ENCODE measurements at places on chromosomes 11 and 22. TPM values are rescaled to one million over a fixed set of nuclear protein-coding genes. Genes with fewer than 3 reads are reported as not detected.

DNA sequence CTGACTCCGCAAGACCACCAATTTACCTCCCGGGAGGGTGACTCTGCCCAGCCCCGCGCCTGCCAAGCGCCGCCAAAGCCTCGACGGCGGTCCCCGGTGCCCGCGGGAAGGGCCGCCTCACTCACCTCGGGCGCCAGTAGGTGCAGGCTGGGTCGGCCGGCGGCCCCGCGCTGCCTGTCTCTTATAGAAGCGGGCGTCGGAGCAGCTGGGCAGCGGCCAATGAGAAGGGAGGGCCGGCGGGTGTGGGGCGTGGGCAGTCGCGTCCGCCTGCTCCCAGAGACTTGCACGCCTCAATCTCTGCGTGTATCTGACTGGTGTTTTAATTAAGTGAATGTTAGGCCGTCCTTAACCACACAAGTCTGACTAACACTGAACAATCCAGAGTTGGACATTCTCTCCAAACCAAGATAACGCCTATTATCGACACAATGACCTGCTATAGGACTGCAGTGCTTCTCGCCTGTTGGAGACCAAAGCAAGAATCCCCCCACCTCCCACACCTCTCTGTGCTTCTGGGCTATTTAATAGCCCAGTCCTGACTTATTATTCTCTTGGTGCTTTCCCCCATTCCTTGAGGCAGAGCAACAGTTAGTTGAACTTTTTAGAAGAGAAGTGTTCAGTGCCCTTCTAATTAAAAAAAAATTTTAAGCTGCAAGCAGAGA is at the start of gene TPH1:
TPH1 (minus strand) TSS at position 154 of the 662 bp plus-strand sequence. CDS start 5,507 bp downstream, outside the sequence.
- peak; percentile 8 for DNase-seq

- no peak for DNase-seq
Measured at GRCh38 chr11:19814421-19814820, 101.8 kb downstream of the NAV2 start.

DNA sequence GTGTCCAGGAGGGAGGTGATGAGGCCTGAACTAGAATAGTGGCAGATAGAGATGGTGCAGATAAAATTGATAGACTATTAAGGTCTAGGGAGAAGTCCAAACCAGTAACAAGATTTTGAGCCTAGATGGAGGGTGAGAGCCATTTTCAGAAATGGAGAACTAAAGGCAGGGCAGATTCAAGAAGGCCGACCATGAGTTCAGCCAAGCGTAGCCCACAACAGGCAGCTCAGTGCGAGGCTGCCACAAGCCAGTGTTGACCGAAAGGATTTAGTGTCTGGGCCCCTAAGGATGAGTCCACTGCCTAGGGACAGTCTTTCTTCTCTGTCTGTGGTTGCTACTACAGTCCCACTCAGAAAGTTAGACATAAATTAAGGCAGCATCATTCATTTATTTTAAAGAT is 51.7 kb downstream of the PPP2R1B start:
- no peak for DNase-seq

The LRRC74B gene
- total RNA-seq = not detected

- DNase-seq = peak; percentile 50
Measured at GRCh38 chr11:121318848-121319834, 26.6 kb downstream of the SC5D start.

DNA sequence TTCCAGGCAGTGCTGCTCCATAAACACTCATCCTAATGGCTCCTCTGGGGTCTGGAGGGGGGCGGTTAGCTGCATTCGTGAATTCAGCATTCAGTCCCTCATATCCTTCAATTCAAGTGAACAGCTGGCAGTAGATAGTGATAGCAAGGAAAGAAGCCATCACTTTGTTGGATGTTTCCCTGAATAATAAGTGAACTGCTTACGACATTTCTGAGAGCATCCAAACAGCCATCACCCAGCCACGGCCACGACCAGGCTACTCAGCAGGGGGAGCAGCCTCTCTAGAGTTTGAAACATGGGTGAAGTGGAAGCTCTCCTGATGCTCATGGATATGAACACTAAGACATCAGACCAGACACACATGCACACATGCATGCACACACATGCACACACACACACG is 163.6 kb downstream of the NTM start:
- DNase-seq = no peak

DNA sequence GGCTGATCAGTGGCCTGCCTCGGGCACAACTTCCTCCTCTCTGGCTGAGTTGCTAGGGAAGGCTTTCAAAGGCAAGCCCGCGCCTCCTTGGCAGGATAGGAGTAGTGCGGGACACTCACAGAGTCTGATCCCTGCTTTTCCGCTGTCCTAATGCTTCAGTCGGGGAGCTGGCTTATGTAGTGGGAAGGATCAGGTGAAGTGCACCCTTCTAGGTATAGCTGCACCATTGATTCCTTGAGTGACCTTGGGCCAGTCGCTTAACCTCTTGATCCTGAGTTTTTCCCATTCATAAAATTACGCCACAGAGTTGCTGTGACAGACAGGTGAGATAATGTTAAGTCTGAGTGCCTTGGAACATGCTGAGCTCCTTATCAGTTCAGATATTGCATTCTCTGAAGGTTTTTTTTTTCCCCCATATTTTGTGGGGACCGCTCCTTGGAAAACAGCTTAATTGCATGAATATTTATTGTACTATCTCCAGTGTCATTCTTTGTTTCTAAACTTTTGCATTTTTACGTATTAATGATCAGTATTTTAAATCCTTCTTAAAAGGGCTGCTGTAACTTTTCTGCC is 961 bp downstream of the IPO7 start:
- DNase-seq = no peak

The LRRC75B gene
- total RNA-seq = 0.87 TPM

Measured in HFFc6 (cell line).